Endothelial cell (in vitro differentiated cells): ENCODE measurements at places on chromosomes 2 and 18.

DNA sequence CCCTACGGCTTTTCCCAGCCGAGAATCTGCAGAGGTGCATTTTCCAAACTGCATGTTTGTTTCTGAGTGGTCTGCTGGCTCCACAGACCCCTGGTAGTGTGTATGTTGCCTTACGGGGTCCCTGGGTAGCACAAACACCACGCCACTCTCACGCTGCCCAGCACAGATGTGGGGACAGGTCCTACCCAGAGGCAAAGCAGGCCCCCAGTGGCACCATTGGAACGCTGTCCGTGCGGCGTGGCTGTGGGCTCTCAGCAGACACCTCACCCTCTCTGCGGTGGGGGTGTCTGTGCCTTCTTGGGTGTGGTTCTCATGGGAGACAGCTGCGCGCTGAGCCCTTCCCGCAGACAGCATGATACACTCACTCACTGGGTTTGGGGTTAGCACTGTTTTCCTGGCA, 137.4 kb downstream of the NFATC1 start:
- no peak for DNase-seq

GRCh38 chr18:69686861-69687260, 260.8 kb downstream of the CD226 start:
- DNase-seq, result no peak

DNA sequence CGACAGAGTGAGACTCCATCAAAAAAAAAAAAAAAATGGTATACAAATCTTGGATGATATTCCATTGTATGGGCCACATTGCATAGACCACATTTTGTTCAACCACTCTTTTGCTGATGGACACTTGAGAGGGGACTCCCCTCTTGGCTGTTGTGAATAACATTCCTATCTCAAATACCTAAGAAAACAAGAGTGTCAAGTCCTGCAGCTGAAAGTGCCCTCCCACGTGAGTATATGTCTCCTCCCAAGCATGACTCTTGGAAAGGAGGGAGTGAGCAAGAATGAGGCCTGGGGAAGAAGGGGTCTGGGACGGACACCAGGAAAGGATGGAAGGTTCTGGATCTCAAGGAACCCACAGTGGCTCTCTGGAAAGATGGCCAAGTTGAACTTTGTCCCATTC, 36.0 kb upstream of the NPAS2 start:
- no peak for DNase-seq

GRCh38 chr2:86172610-86173009, 22.7 kb downstream of the IMMT start:
- DNase-seq, result no peak

GRCh38 chr2:192090911-192091310, 103.8 kb downstream of the TMEFF2 start:
- DNase-seq, result no peak

DNA sequence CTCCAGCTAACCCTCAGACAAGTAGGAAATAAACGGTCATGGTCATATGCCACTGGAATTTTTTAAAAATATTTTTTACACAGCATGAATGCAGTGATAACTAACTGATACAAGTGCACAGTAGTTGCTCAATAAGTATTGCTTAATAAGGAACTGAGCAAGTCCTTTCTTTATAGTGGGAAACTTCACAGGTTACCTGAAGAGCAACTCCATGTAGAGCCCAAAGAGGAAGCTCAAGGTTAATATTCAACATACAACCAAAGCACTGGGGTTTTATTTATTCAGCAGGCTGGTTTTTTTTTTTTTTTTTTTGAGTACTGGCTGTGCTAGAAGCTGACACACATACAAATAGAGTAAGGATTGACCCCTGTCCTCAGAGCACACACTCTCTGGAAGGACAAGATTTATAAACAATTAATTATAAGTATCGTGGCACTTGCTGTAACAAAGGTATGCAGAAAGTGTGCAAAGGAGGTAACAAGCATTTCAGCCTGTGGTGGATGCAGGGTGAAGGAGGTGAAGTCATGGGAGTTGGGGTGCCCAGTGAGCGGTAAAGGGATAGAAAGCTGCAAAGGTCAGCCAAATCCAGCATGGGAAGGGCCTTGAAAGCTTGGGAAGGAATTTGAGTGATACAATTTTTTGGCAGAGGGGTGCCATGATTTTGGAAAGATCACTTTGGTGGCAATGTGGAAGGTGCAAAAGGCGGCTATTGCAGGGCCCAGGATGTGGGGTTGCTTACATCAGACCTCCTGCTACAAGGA, 52.7 kb downstream of the ATOH8 start:
- DNase-seq, result no peak

GRCh38 chr18:27772081-27772480, 404.8 kb downstream of the CDH2 start:
- no peak for DNase-seq

- no peak for DNase-seq
Observed at GRCh38 chr2:193482557-193482956, 1287.8 kb upstream of the TMEFF2 start.

DNA sequence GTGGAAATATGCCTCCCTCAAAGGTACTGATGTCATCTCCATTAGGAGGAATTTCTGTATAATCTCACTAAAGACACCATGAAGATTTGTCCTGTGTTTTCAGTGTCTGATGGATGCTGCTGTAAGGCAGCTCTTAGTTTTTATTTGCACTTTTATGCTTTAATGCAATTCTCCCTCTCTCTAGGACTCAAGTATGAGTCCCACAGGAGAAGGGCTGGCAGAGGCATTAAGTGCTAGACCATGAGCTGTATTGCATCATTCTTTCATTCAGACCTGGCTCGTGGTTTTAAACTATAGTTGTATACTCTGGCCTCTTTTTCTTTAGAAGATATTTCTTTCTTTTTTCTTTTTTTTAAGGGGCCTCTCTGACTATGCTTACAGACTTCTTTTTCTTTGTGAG, 805.6 kb downstream of the DPP10 start:
- no peak for DNase-seq

- no peak for DNase-seq
Observed at GRCh38 chr2:42216694-42217093, 47.5 kb downstream of the EML4 start.

GRCh38 chr2:96537734-96538486, 1.4 kb downstream of the ARID5A start:
- no peak for DNase-seq

DNA sequence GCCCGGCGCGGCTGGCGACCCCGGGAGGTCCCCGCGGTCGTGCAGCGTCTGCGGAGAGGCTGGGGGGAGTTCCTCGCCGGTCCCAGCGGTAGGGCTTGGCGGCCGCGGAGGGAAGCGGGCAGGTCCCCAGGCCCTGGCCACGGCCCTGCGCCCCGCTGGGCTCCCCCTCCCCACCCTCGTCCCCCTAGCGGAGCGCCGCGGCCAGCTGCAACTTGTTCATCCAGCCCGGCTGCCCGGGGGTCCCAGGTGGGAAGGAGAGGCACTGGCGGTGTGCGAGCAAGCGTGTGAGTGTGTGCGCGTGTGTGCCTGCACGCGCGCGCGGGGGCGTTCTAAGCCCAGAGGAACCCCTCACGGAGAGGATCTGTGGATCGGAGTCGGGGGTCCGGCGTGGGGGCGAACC, 1.3 kb downstream of the PTPRM start:
- DNase-seq, result peak; percentile 72

DNA sequence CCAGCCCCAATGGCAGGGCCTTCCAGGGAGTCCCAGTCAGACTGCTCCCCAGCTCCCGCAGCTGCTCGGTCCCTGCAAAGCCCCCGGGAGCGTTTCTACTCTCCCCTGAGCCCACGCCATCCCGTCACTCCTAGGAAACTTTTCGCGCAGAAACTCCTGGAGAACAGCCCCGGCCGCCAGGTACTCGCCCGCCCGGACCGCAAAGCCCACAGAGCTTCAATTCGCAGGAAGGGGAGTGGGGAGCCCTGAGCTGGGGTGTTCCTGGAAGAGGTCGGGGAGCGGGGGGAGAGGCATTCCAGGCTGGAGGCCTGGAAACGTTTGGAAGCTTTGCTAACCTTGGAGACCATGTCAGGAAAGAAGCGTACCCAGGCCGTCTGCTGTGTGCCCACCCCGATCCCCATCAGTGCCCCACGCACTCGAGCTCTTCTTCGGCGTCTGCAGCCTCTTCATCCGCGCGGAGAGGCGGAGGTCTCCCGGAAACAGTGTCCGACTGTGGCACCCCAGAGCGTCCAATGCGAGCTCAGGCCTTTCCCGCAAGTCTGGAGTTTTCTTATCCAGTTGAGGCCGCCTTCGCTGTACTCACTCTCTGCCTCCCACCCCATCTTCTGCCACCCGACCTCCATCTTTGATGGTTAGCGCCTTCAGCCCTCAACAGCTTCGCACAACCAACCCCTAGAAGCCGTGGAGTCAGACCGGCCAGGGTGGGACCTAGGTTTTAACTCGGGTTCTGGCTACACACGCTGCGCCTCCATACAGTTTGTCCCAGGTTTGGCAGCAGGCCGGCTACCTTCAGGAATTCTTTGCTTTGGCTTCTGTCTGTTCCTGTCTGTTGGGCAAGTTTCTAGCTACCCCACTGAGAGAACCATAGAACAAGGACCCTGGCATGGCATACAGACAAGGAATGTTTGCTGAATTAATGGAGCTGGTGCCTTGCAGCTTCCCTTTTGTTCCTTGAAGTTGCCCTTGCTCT, 3.7 kb downstream of the PCGF1 start:
- no peak for DNase-seq

- DNase-seq, result peak; percentile 29
Observed at GRCh38 chr2:182649316-182649715, 66.7 kb upstream of the DNAJC10 start.

DNA sequence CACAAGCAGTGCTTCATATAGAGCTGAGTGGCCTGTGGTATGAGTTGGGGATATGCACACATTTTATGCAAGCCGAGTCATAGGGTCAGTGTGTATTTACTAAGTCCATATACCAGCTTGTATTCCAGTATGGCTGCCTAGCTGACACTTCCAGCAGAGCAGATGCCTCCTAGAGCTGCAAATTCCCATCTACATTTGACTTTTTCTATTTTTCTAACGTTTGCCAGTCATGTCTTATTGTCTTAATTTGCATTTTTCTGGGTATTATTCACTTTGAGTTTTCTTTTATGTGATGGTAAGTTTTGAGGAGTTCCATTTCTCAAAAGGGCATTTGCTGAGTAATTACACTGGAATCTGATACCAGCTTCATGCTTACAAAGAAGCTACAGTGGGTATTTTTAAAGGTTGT, 334.5 kb upstream of the CDH2 start:
- DNase-seq, result no peak

DNA sequence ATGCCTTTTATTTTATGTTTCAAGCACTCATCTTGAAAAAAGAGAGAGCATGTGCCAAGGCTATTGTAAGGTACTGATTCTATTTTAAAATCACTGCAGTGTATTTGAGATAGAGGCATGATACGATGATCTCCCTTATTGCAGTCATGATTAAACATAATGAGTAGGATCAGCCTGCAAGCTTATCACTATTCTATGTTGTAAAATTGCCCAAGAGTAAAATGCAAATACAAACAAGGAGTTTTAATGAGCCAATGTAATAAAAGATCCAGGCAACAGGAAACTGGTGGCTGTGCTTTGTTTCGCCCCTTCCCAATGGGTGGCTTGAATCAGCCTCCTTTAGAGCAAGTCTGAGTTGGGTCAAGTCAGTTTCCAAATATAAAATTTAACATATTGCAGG, 116.4 kb upstream of the RBMS1 start:
- no peak for DNase-seq

DNA sequence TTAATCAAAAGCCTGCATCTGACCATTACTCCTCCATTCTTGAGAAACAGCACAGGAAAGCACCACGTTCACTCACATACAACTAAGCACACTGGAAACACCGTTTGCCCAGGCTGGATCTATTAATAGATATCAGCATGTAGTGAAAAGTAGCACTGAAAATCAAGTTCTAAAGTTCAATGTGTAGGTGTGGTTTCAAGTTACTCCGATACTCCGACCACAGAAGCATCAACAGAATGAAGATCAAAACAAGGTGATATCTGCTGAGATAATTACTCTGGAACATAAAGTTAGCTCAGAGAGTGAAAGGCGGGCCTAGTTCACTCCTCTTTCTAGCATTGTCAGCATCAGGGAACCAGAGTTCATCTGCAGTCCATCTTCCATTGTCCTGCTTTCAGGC, 1367.4 kb upstream of the ACVR2A start:
- DNase-seq, result no peak

GRCh38 chr2:109528811-109529501, 84.8 kb downstream of the SEPTIN10 start:
- DNase-seq, result no peak

DNA sequence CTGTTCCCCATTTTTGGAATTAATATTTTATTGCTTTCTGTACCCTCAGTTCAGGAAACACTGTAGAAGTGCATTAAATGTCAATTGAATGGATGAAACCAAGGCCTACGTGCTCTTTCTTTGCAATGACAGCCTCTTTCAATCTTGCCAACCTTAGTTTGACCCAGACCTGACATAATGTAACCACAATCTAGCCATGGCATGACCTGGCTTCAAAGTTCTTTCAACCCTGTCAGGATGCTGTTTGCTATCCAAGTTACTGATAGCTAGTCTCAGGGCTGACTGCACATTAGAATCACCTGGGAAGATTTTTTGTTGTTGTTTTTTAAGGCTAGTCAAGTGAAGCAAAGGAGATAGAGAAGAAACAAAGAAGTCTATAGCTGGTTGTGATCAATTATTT, 190.9 kb upstream of the PKDCC start:
- DNase-seq, result no peak

DNA sequence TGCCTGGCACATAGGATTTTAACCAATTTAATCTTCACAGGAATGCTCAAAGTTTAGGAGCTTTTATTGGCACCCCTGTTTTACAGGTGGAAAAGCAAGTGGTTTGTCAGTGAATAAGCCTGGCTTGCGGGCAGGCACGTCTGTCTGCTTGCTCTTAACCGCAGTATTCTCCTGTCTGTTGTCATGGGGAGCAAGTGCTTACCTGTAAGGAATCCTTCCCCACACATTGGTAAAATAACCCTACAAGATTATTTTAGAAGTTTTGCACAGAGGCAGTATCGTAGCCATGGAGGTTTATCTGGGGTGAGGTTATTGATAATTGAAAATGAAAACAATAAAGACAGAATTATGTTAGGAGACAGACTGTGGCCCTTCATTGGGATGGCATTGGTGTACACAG, 174.9 kb downstream of the AGAP1 start:
- DNase-seq, result no peak

GRCh38 chr18:50558948-50559751, 737 bp upstream of the MAPK4 start:
- peak; percentile 11 for DNase-seq

DNA sequence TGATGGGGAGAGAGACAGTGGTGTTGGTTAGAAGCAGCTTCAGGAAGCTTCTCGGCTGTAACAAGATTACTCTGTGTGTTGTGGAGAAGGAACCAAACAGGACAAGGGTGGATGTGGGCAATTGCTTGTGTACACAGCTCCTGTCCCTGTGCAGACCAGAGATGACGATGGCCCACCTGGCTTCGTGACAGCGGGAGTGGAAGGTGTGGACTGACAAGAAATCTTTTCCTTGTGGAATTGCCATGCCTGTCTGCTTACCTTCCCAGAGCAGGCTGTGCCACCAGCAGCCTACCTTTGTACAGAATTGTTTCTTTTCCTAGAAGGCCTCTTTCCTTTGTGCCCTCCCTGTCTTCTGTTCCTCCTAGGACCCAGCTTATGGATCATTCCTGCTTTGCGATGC, 93.8 kb downstream of the ITGB1BP1 start:
- no peak for DNase-seq

DNA sequence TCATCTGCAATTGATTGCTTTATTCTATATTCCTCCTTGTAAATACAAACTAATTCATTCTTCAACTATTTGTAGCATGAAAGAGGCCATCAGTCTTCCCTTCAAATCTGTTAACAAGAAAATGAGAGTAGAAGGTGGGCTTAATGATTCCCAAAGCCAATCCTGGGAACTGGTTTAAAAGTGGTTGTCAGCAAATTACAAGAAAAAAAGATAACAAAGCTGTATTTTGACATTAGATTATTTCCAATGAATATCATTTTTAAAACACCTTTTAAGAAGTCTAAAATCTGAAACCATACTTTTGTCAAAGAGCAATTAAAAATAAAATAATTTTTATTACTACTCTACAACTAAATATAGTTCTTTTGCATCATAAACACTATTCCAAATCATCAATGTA, 139.2 kb downstream of the DYM start:
- no peak for DNase-seq
